ENCODE measurements at places on chromosomes 4 and X. TPM values are rescaled to one million over a fixed set of nuclear protein-coding genes. Genes with fewer than 3 reads are reported as not detected.
A peak's percentile ranks its signal among the peaks of the same experiment; 100 is the strongest.

DGKK gene
- total RNA-seq = not detected

SASH3 gene
- 3.6 TPM for total RNA-seq

PDLIM3 gene
- 22.1 TPM for total RNA-seq

GRPR gene
- total RNA-seq = 3.1 TPM

TACC3 gene
- total RNA-seq = 5.7 TPM

DNA sequence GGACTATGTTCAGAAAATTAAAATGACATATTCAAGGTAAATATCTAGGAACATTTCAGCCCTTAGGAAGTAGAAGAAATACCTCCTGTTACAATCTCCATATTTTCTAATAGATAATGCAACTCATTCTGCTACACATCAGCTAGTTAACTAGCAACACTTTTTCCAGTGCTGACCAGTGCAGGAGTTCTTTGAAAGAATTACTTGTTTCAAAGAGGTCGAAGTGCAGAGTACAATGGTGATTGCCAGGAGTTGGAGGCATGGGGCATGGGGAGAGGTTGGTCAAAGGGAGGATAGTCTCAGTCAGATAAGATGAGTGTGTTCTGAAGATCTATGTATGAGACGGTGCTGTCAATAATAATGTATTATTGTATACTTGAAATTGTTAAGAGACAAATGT is 53.1 kb downstream of the MTNR1A start:
- no peaks in the 10 kb centered on the region for H3K36me3 ChIP-seq
- no peak overlapping the region for H3K27ac ChIP-seq
- H3K4me3 ChIP-seq = no peak overlapping the region
- no peaks in the 10 kb centered on the region for H3K27me3 ChIP-seq
- H3K4me1 ChIP-seq = no peaks in the 10 kb centered on the region
- no peak for DNase-seq

- no peak for DNase-seq
- H3K36me3 ChIP-seq = no peaks in the 10 kb centered on the region
- no peak overlapping the region for H3K4me3 ChIP-seq
- no peaks in the 10 kb centered on the region for H3K4me1 ChIP-seq
Measured at GRCh38 chr4:89136525-89136924, 25.2 kb downstream of the TIGD2 start.

DNA sequence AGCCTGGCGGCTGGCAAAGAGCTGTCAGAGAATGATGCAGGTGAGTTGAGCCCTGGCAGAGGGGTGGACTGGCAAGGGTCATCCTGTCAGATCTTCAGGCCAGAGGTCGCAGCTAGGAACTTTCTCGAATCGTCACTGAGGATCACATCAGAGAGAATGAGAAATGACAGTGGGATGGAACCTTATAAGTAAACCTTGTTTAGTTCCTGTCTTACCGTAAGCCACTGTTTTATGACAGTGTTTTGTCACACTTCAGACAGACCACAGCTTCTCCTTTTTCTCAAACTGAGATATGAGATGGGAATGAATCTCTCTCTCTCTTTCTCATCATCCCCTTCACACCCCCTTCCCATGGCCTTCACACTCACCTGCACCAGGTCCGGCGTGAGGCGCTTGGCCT is 9.3 kb downstream of the DIPK2B start:
- DNase-seq = no peak
- H3K27me3 ChIP-seq = no peaks in the 10 kb centered on the region
- H3K4me3 ChIP-seq = no peak overlapping the region
- H3K4me1 ChIP-seq = no peaks in the 10 kb centered on the region
- no peak overlapping the region for H3K27ac ChIP-seq
- H3K36me3 ChIP-seq = no peaks in the 10 kb centered on the region

DNA sequence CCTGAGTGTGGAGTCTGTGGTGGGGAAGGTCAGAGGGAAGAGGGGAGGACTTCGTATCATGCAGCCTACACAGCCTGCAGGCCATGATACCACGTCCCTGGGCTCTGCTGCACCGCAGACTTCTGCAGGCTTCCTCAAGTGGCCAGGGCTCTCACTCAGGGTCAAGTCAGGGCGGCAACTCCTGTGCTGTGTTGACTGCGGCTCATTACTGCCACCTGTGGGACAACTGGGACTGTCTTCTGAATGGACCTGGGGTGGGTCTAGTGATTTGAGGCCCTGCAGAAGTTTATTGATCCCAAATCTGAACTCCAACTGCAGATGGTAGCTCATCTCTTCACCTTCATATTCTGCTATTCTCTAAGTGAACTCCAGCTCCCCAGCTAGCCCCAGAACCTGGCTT is 167.1 kb downstream of the NSUN7 start:
- H3K36me3 ChIP-seq = no peaks in the 10 kb centered on the region
- DNase-seq = peak; percentile 82
- H3K27me3 ChIP-seq = no peaks in the 10 kb centered on the region
- H3K27ac ChIP-seq = no peak overlapping the region
- no peaks in the 10 kb centered on the region for H3K4me1 ChIP-seq

DNA sequence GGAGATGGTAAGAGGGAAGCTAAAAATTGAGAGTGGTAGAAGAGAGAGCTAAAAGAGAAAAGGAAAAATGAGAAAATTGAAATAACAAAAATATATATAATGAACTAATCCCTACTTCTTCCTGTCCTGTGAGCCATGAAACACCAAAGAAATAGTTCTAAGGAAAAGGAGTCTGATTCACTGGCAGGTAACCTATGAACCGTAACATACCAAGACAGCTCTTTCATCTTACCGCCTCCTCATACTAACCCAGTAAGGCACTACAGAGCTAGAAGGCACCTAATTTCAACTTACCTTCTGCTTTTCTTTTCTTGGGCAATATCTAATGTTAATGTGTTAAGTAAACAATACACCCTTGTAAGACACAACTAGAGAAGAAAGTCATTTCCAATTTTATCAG is 297.7 kb upstream of the DIAPH2 start:
- H3K4me1 ChIP-seq = no peaks in the 10 kb centered on the region
- H3K4me3 ChIP-seq = no peak overlapping the region
- no peak for DNase-seq
- no peaks in the 10 kb centered on the region for H3K36me3 ChIP-seq

DNA sequence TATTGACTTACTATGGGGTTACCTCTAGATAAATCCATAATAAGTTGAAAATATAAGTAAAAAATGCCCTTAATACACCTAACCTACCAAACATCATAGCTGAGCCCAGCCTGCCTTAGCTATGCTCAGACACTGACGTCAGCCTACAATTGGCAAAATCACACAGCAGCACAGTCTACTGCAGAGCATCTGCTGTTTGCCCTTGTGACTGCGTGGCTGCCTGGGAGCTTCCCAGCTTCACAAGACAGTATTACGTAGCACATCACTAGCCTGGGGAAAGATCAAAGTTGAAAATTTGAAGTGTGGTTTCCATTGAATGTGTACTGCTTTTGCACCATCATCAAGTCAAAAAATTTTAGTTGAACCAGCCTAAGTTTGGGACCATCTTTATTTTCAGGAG is 8.8 kb downstream of the HTT-AS start:
- no peak for DNase-seq
- no peaks in the 10 kb centered on the region for H3K4me1 ChIP-seq
- no peaks in the 10 kb centered on the region for H3K27me3 ChIP-seq

GRCh38 chr4:177119021-177119471 is 190.6 kb upstream of the NEIL3 start:
- H3K27ac ChIP-seq = no peak overlapping the region
- no peak for DNase-seq
- H3K36me3 ChIP-seq = no peaks in the 10 kb centered on the region
- no peaks in the 10 kb centered on the region for H3K27me3 ChIP-seq
- no peaks in the 10 kb centered on the region for H3K4me1 ChIP-seq

DNA sequence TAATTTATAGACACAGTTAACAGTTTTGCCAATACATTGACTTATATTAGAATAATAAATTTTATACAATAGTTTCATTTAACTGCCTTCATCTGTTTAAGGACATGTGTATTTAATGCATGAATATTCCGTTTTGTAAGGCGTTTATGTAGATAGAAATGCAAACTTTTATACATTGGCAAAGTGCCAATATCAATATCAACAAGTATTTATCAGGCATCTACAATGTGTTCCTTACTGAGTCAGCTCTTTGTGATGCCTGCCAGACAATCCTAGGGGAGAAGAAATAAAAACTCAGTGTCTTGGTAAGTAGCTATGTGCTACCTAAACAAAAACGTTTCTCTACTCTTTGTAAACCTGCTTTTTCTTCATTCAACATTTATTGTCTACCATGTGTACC is 1142.2 kb downstream of the C4orf33 start:
- H3K27me3 ChIP-seq = no peaks in the 10 kb centered on the region
- H3K4me3 ChIP-seq = no peak overlapping the region
- H3K36me3 ChIP-seq = no peaks in the 10 kb centered on the region
- no peak for DNase-seq

- H3K27me3 ChIP-seq = no peaks in the 10 kb centered on the region
- no peaks in the 10 kb centered on the region for H3K36me3 ChIP-seq
- DNase-seq = no peak
Measured at GRCh38 chr4:87662871-87663270, 12.8 kb downstream of the DMP1 start.

- no peak for DNase-seq
- H3K4me1 ChIP-seq = peaks cover 44% of the 10 kb centered on the region
- H3K27ac ChIP-seq = no peak overlapping the region
- H3K36me3 ChIP-seq = no peaks in the 10 kb centered on the region
- H3K27me3 ChIP-seq = no peaks in the 10 kb centered on the region
Measured at GRCh38 chrX:41096339-41096955, 11.2 kb downstream of the USP9X start.

DNA sequence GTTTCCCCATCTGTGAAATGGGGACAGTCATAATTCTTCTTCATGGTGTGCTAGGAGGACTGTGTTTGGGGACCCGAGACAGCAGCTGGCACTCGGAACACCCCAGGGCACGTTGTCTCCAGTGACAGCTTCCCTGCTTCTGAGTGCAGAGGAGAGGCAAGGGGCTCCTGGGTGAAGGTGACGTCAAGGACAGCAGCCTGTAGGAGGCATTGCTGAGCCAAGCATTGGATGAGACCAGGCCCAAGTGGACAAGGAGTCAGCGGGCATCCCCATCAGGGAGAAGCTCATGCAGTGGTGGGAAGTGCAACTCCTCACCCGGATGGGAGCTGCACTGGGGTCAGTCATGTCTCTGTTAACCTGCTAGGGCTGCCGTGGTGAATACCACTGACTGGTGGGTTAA is 46.1 kb downstream of the EVC start:
- H3K36me3 ChIP-seq = no peaks in the 10 kb centered on the region
- no peaks in the 10 kb centered on the region for H3K27me3 ChIP-seq
- H3K4me3 ChIP-seq = no peak overlapping the region
- DNase-seq = no peak

DNA sequence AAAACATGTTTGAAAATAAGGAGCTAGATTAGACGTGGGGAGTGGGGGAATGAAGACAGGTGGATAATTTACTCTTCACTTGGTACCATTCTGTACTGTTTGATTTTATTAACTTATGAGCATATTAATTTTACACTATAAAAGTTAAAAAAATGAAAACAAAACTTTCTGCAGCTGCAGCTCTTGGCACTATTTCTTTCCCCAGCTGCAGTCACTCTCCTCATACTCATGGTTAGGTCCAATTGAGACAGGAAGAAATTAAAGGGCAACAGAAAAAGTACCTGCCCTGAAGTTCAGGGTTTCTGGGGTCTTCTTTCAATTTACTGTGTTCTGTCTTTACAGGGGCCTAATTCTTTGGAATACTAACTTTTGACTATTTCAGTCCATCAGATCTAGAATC is 15.4 kb downstream of the MAD2L1 start:
- H3K4me3 ChIP-seq = no peak overlapping the region
- H3K36me3 ChIP-seq = no peaks in the 10 kb centered on the region
- no peaks in the 10 kb centered on the region for H3K27me3 ChIP-seq
- no peaks in the 10 kb centered on the region for H3K4me1 ChIP-seq

GRCh38 chrX:149898554-149898953 is 17.6 kb downstream of the MAGEA8 start:
- no peak overlapping the region for H3K27ac ChIP-seq
- no peak for DNase-seq
- no peaks in the 10 kb centered on the region for H3K36me3 ChIP-seq
- no peaks in the 10 kb centered on the region for H3K27me3 ChIP-seq
- H3K4me1 ChIP-seq = no peaks in the 10 kb centered on the region
- H3K4me3 ChIP-seq = no peak overlapping the region

DNA sequence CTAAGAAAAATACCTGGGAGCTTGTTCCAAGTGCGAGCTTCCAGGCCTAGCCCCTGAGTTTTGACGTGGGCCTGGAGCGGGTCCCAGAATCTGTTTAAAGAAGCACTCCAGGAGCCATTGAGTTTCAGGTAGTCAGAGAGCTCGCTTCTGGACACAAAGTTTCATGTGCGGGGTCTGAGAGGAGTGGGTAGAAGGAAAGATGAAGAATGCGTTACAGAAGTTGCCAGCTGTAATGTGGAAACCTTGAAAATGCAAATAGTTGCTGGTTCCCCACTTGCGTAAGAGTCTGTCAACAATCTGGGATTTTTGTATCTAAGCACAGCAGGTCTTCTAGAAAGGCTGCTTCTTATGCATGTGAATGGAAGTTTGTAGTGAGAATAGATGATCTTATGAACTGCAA is 77.5 kb upstream of the CLCN4 start:
- H3K27ac ChIP-seq = no peak overlapping the region
- H3K4me3 ChIP-seq = no peak overlapping the region
- peaks cover 22% of the 10 kb centered on the region for H3K4me1 ChIP-seq
- H3K27me3 ChIP-seq = no peaks in the 10 kb centered on the region
- DNase-seq = peak; percentile 58

DNA sequence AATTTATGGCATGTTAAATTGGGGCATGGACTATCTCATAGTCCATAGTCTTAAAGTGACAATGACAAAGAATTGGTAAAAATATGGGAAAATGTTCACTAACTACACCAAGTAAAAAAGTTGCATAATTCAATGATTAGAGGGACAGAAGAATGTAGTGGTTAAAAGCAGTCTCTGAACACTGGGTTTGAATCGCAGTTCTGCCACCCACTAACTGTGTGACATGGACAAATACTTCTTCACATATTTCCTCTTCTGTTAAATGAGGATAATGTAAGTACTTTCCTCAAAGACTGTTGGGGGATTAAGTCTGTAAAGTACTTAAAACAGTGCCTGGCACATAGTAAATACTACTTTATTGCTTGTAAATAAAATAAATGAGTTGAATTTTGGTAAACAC is 15.3 kb downstream of the COQ2 start:
- H3K4me1 ChIP-seq = no peaks in the 10 kb centered on the region
- H3K27ac ChIP-seq = no peak overlapping the region
- no peak for DNase-seq
- no peaks in the 10 kb centered on the region for H3K27me3 ChIP-seq

DNA sequence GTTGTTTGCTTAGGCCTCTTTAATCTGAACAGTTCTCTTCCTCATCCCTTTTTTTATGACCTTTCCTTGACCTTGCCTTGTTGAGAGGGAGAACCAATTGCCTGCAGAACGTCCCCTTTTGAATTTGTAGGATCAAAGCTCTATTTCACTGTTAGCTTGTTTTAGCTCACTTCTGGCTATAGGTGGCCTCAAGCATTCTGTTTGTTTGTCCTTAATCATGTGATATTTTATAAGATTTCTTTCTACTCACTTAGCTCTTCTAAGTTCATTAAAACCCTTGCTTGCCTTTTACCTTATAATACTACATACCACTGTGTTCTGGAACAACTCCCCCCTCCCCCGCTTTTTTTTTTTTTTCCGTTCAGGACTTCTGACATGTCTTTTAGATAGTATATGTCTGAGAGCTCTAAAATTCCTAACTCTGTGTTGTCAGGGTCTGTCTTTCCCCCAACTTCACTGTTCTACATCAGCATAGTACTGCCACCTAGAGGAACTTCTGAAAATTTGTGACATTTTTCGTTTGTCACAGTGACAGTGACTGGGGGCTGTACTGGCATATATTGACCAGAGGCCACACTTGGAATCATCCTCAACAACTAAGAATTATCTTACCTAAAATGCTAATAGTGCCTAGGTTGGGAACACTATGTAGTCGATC is 128.5 kb downstream of the LARP7 start:
- no peaks in the 10 kb centered on the region for H3K4me1 ChIP-seq
- no peaks in the 10 kb centered on the region for H3K27me3 ChIP-seq
- H3K36me3 ChIP-seq = no peaks in the 10 kb centered on the region
- no peak for DNase-seq
- no peak overlapping the region for H3K27ac ChIP-seq
